ENCODE measurements at places on chromosomes 5 and 9. TPM values are rescaled to one million over a fixed set of nuclear protein-coding genes. Genes with fewer than 3 reads are reported as not detected.

- DNase-seq, result no peak
These were observed 71.7 kb downstream of the COL15A1 start for GRCh38 chr9:99015448-99015847.

DNA sequence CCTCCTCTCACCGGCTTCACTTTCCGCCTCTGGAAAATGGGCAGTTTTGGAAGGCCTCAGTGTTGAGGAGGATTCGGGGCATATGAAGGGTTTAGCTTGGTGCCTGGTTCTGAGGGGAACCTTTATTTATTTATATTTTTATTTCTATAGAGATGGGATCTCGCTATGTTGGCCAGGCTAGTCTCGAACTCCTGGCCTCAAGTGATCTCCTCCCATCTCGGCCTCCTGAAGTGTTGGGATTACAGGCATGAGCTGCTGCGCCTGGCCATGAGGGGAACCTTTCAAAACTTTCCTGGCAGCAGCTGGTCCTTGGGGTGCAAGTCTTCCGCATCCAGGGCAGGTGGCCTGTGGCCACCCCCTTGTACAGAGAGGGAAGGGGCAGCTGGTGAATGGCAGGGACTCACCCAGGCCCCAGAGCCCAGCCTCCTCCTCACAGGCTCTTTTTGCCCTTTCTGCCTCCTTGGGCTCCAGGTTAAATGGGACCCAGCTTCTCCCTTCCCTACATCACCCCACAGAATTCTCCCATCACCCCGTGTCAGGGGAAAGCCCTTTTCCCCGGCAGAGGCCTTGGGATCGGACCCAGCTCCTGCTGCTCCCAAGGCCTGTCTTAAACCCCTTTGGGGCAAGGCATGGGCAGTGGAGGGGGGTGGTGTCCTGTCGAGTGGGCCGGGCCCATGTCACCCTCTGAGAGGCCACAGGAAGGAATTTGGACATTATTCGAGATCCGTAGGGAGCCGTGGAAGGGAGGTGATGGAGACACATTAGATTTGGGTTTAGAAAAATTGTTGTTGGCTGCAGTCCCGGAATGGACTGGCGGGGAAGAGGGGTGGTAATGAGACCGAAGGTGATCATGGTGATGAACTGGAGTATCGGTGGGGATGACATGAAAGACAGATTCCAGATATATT is 5.9 kb downstream of the NCS1 start:
- DNase-seq, result no peak

DNA sequence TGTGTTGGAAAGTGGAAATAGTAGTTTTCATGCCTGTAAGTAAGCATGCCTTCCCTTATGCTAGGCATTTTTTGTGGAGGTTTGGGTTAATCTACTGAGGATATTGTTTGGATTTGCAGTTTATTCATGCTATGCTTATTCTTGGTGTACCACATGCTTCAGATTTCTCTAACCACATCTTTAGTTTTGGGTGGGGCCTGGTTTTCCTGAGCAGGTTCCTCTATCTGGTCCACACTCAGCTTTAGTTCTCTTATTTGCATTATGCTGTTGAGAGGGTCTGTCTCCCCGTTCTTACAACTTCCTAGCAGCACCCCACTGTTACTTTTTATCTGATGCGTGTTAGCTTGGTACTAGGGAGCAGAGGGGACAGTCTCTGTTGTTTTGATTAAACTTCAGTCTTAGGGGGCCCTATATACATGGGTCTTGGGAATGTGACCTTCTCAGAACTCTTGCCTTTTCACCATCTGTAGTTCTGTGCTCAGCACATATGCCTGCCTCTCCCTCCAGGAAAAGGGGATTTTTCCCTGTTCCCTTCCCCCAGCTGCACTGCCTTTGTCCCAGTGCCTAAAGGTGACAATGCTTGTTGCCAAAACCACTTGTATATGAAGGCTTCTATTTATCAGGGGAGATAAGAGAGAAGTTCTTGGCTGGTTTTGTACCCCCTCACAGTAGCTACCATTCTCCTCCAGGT is 10.0 kb upstream of the CAMK4 start:
- DNase-seq, result no peak

GRCh38 chr5:76083555-76084495 is 642 bp downstream of the SV2C start:
- no peak for DNase-seq

GRCh38 chr9:92746567-92747458 is 17.8 kb downstream of the BICD2 start:
- no peak for DNase-seq

Gene NTNG2
- 2.0 TPM for total RNA-seq

Gene FOXD4L4
- total RNA-seq, result not detected

Gene TMEM174
- not detected for total RNA-seq

Gene FAM13B
- total RNA-seq, result 39.3 TPM

GRCh38 chr5:64018966-64019365 is 56.7 kb upstream of the HTR1A start:
- no peak for DNase-seq

GRCh38 chr9:36764364-36765076 is 191.8 kb downstream of the MELK start:
- DNase-seq, result no peak

- no peak for DNase-seq
These were observed 100.8 kb downstream of the TMC1 start for GRCh38 chr9:72622186-72622585.

- DNase-seq, result no peak
These were observed 296.7 kb downstream of the ARL15 start for GRCh38 chr5:54013556-54014194.
